ENCODE measurements at places on chromosomes 3 and 15.

GRCh38 chr15:90650117-90650955 is 66.8 kb upstream of the BLM start:
- no peak for DNase-seq

GRCh38 chr3:187798126-187798525 is 52.9 kb upstream of the BCL6 start:
- DNase-seq: no peak

GRCh38 chr3:162132981-162133380 is 636.4 kb downstream of the OTOL1 start:
- no peak for DNase-seq

- DNase-seq: no peak
Measured at GRCh38 chr3:30518872-30519271, 87.5 kb upstream of the TGFBR2 start.

- no peak for DNase-seq
Measured at GRCh38 chr3:178508443-178508825, 27.8 kb upstream of the KCNMB2 start.

GRCh38 chr15:84947947-84948830 is 33.5 kb upstream of the PDE8A start:
- no peak for DNase-seq

GRCh38 chr3:195081242-195081963 is 189.6 kb downstream of the XXYLT1 start:
- no peak for DNase-seq

DNA sequence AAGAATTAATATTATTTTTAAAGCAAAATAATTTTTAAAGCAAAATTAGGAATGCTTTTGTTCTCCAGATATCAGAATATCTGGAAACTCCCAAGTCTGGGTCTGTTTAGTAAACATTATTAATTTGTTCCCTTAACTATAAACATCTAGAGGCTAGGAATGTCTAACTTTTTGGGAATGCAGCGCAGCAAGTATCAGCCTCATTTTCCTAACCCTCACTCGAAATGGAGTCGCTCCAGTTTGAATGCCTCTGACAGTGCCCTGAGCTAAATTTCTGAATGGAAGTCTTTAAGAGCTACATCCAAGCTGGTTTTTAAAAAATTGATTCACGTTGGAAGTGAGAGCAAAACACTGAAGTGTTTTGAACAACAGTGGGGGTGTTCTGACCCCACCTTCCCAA is 74.4 kb upstream of the WNT7A start:
- DNase-seq: no peak

- no peak for DNase-seq
Measured at GRCh38 chr3:115704661-115705338, 81.5 kb downstream of the GAP43 start.

DNA sequence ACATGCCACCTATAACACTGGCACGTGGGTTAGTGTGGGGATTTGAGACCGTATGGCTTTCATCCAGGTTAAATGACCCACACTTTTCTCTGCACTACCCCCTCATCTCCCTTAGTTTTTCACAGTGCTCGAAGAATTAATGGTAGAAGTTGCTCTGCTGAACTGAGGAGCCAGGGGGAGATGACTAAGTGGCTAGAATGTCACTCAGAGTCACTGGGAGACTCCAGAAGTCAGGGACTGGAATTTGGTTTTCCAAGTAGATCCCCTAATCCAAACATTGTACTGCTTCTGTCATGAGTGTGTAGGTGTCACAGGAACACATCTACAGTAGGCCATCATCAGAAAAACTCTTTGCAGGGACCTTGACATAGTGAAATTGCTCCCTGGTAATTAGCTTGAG is 181.0 kb upstream of the RASGRP1 start:
- no peak for DNase-seq

DNA sequence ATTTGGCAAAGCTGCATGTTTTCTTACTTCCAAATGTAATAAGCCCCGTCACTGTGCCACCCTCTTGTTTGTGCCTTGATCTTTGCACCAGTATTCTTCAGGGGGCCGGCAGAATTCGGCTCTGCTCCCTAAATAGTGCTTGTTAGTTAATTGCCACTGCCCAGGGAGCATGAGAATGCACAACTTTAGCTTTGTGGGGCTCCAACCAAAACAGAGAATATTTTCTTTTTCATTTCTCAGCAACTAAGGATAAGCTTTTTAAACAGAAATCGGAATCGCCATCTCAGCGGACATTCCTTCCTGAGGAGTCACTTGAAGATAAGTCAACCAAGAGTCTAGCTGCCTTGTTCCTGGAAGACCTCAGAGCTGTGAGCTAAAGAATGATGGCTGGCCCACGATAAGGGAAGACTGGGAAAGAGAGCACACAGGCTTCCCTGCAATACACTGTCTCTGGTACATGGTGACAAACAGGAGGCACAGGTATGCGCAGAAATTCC is 106.0 kb downstream of the LRIG1 start:
- no peak for DNase-seq

DNA sequence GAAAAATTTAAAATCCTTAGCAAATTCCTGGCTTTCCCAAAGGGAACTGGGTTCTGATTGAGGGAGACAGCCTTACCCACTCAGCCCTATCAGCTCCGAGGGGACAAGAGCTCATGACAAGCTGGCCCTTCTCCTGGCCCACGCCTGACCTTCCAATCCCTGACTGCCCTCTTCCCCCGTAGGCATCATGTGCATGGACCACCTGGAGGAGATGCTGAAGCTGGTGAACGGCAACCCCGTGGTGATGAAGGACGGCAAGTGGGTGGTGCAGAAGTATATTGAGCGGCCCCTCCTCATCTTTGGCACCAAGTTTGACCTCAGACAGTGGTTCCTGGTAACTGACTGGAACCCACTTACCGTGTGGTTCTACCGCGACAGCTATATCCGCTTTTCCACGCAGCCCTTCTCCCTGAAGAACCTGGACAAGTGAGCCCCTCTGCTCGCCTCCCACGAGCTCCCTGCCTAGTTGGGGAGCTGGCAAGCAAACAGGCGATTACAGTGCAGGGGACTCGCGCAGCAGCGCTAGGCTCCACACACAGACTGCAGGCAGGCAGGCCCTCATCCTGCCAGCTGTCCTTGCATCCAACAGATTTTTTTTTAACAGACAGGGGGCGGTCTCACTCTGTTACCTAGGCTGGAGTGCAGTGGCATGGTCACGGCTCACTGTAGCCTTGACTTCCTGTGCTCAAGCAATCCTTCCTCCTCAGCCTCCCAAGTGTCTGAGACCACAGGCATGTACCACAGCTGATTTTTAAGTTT is 16.8 kb downstream of the RPUSD3 start:
- no peak for DNase-seq

DNA sequence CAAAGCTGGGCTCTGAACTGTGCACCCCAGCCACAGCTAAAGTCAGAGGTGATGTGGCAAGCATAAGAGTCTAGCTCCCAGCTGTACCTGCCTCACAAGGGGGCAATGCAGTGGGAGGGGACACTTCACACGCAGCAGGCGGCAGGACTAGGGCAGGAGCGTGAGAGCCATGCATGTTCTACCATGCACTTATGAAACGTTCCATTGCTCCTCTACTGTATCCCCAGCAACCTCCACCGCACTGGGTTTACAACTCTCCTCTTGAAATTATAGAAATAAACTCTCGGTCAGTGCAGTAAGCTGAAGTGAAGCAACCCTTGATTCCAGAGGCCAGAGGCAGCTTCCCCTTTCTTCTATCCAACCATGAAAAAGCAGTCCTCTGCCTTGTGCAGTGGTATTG is 298.6 kb upstream of the STT3B start:
- no peak for DNase-seq

- no peak for DNase-seq
Measured at GRCh38 chr15:79067072-79067833, 23.3 kb downstream of the RASGRF1 start.

DNA sequence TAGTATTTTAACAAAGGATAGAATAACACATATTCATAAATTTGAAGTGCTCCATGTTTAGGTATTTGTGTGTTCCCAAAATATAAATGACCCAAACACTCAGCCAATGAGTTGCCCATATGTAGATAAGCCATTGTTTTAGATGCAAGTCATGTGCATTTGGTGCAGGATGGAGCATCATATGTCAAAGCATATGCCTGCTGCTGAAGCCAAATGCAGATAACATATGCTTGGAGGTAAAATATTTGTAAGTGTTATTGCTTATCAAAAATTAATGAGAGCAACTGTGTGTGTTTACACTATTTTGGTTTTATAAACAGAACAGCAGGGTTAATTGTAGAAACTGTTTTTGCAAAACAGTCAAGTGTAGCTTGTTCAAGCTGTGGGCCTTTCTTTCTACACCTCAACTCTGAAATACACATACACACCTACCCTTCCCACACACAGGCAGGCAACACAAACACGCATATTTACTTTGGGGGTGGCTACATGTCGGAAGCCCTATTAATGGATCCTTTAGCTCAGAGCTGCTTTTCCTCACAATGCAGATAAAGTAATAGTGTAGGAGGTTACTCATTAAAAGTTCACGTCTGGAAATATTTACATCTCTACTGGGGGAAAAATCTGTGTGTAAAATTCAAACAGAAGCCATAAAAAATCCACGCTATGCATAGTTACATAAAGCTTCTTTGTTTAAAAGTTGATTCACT is 521.4 kb downstream of the ZNF385D start:
- no peak for DNase-seq

- no peak for DNase-seq
Measured at GRCh38 chr15:82642656-82643055, 4.5 kb downstream of the CPEB1 start.

GRCh38 chr3:45227946-45228345 is 1.9 kb upstream of the TMEM158 start:
- DNase-seq: no peak

- DNase-seq: no peak
Measured at GRCh38 chr3:1207904-1208303, 115.1 kb downstream of the CNTN6 start.

- no peak for DNase-seq
Measured at GRCh38 chr3:123605789-123606234, 21.0 kb upstream of the HACD2 start.

Data from activated naive CD4-positive, alpha-beta T cell treated with anti-CD3 and anti-CD28 coated beads, Interleukin-2, amount 50 U/mL, for 16 hours (primary cell).